ENCODE measurements at places on chromosomes 3 and 15. TPM values are rescaled to one million over a fixed set of nuclear protein-coding genes. Genes with fewer than 3 reads are reported as not detected.

CDC25A gene
- 36.8 TPM for total RNA-seq

SPG21 gene
- 69.3 TPM for total RNA-seq

DPPA2 gene
- total RNA-seq: not detected

DNA sequence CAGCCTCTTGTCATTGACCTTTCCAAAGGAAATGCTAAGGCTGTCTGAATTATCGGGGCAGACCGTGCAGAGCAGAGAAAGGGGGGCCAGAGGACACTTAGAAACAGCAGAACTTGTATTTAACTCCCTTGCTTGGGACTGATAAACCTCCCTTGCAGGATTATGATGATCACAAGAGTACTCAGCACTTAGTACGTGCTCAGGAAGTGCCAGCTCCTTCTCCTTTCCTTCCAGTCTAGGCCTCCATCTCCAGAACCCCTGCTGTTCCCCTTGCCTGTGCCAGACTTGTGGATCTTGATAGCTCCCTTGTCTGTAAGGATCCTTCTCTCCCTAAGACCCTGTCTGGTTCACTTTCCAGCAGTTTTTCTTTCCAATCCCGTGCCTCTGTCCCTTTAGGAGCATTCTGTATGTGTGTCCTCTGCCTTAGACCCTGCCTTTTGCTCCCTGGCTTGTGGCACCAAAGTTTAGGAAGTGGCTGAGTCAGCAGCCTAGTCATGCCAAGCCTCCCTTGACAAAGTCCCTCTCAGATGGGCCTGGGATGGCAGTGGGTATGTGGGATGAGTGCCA lies 747 bp downstream of the SORD start:
- DNase-seq: peak; percentile 15
- peak overlapping the region; percentile 79 for H3K4me3 ChIP-seq
- peaks cover 2% of the 10 kb centered on the region for H3K36me3 ChIP-seq
- H3K27me3 ChIP-seq: peaks cover 12% of the 10 kb centered on the region
- peaks cover 17% of the 10 kb centered on the region for H3K4me1 ChIP-seq

- no peaks in the 10 kb centered on the region for H3K4me1 ChIP-seq
- no peaks in the 10 kb centered on the region for H3K27me3 ChIP-seq
- no peak for DNase-seq
- no peak overlapping the region for H3K27ac ChIP-seq
- no peak overlapping the region for H3K4me3 ChIP-seq
Measured at GRCh38 chr3:89332793-89333192, 225.4 kb downstream of the EPHA3 start.

Data from activated CD4-positive, alpha-beta memory T cell treated with anti-CD3 and anti-CD28 coated beads for 36 hours (primary cell).